ENCODE measurements at places on chromosomes 2 and 18.

GRCh38 chr2:147696426-147696825 lies 148.4 kb upstream of the ACVR2A start:
- DNase-seq: no peak

GRCh38 chr2:191748528-191749180 lies 70.7 kb downstream of the NABP1 start:
- no peak for DNase-seq

- DNase-seq: no peak
Measured at GRCh38 chr2:20524412-20525040, 77.7 kb downstream of the RHOB start.

DNA sequence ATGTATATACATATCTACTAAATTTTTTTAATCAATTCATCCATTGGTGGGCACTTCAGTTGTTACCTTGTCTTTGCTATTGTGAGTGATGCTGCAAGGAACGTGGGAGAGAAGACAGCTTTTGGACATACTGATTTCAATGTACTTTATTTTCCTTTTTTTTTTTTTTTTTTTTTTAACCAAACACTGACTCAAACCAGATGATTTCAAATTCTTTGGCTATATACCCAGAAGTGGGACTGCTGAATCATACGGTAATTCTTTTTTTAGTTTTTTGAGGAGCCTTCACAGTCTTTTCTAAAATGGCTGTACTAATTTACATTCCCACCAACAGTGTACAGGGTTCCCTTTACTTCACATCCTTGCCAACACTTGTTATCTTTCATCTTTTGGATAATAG lies 204.7 kb downstream of the INSIG2 start:
- DNase-seq: no peak

DNA sequence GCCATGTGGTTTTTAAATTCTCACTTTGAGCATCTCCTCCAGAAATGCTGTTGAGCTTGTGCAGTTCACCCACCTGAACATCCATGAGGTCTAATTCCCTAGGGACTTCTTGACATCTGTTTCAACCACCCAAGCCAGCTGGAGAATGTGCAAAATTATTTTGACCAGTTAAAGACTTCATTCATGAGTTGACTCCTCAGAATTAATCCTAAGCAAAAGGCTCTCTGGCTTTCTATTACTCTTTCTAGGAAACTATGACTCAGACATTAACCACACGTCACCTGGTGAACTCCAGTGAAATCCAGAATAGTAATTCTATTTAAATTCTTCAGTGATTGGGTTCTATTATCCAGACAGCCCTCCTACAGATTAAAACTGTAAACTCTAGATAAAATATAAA lies 247.5 kb downstream of the NBAS start:
- no peak for DNase-seq

DNA sequence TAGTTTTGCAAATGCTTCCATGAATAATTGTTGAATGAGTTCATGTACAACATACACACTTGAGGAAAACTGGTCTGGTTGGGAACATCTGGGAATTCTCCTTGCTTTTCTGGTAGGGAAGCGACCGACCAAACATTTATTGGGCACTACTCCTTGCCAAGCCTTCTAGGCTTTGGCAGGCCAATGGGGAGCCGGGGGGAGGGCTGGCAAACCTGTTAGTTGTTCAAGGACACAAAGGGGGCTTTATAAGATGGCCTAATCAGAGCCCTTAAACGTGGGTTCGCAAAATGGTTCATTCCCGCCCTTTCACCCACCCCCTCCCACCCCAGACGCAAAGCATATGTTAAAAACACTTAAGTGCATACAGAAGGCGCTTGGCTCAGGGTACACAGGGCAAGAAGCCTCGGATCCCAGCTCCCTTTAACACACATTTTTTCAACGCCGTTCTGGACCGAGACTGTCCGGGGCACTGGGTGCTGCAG lies 844 bp upstream of the VSNL1 start:
- no peak for DNase-seq

GRCh38 chr2:128469203-128469602 lies 150.5 kb upstream of the HS6ST1 start:
- DNase-seq: no peak

DNA sequence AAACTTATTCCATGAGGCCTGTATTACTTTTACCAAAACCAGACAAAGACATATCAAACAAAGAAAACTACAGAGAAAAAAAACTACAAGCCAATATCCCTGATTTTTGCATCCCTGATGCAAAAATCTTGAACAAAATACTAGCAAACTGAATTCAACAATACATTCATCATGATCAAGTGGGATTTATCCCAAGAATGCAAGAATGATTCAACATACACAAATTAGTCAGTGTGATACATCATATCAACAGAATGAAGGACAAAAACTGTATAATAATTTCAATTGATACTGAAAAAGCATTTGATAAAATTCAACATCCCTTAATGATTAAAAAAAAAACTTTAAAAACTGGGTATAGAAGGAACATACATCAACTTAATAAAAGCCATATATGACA lies 106.8 kb downstream of the SLC39A10 start:
- DNase-seq: no peak

DNA sequence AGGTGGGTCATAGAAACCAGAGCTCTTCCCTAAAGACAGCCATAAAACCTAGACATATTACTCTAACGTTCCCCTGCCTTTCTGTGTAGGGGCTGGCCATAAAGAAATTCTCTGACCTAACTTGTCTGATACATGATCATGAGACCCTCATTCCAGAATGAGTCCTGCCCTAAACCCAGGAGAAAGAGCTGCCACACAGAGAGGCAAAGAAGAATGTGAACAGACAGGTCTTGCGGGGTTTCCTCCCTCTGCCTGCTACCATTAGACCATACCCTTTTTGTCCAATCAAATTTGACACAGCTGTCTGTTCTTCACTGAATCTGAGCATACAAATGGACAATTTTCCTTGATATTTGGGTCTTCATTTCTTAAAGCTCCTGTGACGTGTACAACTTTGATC lies 198.8 kb upstream of the LHCGR start:
- DNase-seq: no peak

- no peak for DNase-seq
Measured at GRCh38 chr2:50607721-50608120, 424.2 kb downstream of the NRXN1 start.

GRCh38 chr18:70870292-70870691 lies 581.4 kb downstream of the SOCS6 start:
- DNase-seq: no peak

DNA sequence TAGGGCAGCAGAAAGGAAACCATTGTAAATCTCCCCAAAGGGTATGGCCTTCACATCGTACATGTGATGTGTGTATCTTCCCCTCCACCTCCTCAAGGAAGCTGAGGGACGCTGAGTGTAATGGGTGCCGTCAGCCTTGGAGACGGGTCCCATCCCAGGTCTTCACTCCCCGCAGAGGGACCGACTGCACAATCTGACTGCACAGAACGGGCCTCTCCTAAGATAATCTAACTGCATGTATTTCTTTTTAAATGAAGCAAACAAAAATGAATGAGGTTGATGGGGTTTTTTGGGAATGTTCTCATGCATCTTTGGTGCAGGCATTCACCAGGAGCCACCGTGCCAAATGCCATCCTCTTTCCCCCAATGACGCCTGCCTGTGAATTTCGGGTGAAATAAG lies 94.1 kb upstream of the PXDN start:
- DNase-seq: no peak

- DNase-seq: no peak
Measured at GRCh38 chr2:109694190-109694589, 80.0 kb downstream of the SOWAHC start.

GRCh38 chr2:23803264-23803964 lies 123.5 kb downstream of the ATAD2B start:
- no peak for DNase-seq

DNA sequence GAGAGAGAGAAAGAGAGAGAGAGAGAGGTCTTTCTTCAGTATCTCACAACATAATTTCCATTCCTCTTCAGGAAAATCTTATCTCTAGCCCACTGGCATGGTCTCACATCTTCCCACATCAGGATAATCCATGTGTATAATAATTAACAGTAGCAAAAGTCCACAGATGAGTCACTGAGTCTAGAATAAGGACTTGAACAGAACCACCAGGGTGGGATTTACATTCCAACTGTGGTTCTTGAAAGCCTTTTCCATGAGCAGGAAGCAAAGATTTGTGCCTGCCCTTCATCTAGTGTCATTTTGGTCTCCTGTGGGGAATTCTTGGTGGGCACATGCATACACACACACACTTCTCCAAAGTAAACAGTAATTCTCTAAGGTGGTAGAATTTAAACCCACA lies 107.1 kb upstream of the TCF4 start:
- no peak for DNase-seq

- no peak for DNase-seq
Measured at GRCh38 chr2:128505575-128506526, 187.2 kb upstream of the HS6ST1 start.

GRCh38 chr2:170022692-170023091 lies 155.3 kb upstream of the MYO3B start:
- no peak for DNase-seq

DNA sequence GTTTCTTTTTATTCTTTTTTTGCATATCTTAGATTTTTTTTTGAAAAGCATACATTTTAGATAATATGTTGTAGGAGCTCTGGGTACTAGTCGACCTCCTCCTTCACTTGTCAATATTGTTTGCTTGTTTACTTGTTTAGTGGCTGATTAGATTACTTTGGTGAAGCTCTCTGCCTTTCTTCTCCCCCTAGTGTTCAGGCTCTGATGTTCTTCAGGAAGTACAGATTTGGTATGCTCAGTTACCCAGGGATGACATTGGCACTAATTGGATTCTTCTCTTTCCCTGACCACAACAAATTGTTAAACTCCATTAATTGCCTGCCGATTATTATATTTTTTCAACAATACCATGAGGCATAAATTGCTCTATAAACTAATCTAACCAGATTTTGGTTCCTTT lies 491.2 kb downstream of the SUCLG1 start:
- DNase-seq: no peak

Measured in stimulated activated CD4-positive, alpha-beta T cell treated with anti-CD3 and anti-CD28 coated beads, TNF-alpha, amount 100 ng/mL, for 24 hours (primary cell).